Germinal center (tissue), 1 donor: ENCODE measurements at places on chromosomes 7 and 10.

DNA sequence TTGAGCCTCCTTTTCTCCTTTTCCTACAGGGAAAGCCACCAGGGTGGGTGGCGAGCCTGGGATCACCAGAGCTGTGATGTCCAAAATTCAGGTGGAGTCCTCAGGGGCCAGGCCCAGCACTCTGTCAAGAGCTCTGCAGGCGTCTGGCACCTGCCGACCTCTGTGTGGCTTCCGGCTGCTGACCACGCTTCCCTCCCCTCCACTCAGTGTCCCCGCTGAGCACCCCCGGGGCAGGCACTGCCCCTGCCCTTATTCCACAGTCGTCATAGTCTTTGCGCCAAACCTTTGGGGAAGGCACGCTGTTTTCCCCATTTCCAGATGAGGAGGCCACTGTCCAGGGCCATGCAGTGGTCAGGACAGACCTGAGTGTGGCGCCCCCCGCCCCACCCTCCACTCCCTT is 7.5 kb downstream of the MTG1 start:
- DNase-seq = no peak

DNA sequence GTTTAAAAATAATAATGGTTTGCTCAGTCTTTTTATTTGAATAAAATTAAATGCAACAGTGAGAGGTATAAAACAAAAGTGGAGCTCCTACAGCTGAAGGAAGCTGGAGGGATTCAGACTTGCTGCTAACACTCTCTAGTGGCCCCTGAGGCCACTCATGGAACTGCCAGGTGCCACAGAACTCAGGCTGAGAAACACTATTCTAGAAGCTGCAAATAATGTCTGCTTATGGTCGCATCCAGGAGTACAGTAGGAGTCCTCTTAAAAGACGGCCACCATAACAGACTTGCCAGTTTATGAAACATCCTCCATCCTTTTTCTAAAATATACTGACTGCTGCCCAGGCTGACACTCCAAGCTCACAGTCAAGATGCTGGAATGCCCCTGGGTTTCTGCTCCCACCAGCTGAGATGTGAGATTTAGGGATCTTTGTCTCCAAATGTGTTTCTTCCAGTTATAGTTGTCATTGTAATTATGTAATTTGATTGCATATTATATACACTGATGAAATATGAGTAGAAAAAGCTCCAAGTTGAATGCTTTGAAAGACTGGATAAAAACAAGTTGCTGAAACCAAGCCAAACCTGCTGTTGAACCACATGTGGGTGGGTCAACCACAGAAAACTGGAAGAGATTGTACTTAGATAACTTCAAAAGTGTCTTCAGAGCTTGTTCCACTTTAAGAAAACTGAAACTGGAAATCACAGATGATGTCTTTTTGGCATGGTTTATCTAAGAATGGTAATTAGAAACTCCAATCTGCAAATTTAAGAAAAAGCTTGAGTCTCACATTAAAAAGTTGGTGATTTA is 213.7 kb upstream of the AOAH start:
- peak; percentile 6 for DNase-seq

DNA sequence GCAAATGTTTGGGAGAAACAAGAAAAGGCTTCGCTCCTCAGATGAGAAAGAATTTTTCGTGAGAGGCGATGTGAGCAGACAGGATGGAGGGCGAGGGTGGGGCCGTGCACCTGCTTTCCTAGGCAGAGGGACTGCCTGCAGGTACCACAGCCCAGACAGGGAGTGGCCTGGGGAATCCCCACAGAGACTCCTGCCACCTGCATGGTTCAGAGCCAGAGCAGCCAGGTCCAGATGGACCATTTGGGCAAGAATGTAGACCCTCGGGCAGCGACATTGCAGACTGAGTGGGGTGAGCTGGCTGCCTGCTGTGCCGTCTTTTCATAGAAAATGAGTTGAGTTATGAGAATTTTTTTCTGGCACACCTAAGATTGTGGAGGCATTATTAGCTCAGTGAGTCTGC is 216.8 kb downstream of the SNX10 start:
- no peak for DNase-seq

DNA sequence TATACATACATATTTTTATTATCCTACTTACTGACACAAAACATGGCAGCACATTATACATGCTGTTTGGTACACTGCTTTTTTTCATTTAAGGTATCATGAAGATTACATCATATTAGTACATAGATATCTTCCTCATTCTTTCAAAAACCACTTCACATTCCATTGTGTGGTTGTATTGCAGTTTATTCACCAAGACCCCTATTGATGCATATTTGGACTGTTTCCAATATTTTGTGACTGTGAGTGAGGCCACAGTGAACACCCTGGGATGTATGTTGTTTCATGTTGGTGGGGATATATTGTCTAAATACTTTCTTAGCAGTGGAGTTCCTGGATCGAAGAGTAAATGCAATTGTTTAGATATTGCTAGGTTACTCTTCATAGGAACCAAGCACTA is 39.0 kb downstream of the TFAM start:
- no peak for DNase-seq

GRCh38 chr7:50513166-50513871 is 51.9 kb downstream of the DDC start:
- no peak for DNase-seq

DNA sequence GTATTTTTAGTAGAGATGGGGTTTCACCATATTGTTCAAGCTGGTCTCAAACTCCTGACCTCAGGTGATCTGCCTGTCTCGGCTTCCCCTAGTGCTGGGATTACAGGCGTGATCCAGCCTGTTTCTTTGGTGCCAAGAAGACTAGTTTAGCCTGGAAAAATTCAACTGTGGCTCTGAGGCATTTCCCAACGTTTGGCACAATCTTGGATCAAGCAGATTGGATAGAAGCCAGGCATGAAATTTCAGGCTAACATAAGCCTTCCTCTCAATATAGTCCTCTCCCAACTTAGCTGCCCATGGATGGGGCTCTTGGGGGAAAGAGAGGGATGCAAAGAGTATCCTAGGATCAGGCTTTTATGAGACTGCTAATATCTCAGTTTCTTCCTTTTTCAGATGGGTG is 53.8 kb downstream of the APBB1IP start:
- no peak for DNase-seq

- DNase-seq = no peak
These were observed 151.8 kb upstream of the RHEB start for GRCh38 chr7:151671514-151671913.

GRCh38 chr7:155021699-155022145 is 18.8 kb upstream of the PAXIP1 start:
- DNase-seq = no peak

GRCh38 chr10:71835671-71836595 is 15.1 kb downstream of the PSAP start:
- DNase-seq = peak; percentile 94

DNA sequence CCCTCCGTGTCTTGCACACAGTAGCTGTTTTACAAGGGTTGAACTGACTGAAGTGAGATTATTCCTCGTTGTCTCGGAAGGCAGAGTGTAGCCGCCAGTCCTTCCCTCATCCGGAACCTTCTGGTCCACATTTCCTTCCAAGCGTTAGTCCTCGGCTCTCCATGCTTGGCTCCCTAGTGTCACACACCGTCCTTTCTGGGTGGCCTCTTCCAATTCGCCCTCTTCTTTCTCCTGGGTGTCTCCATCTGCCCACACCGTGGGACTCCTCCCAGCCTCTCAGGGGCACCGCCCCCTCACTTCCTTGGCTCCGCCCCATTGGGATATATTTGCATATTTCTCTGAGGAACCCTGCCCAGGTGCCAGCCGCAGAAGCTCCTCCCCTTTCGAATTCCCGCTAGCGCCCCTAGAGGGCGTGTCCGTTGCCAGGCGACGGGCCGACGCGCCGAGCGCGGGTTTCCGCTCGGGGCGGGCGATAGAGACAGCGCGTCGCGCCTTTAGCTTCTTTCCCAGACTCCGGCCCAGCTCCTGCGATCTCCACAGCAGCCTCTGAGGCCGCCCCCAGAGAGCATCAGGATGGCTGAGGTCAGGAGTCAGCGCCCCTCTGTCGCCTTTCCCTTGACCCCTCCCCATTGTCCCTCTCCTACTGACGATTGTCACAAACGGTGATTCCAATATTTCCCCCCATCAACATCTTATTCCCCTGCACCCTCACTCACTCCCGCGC is at the start of gene CFAP58:
Gene CFAP58, plus strand, starts transcription at position 509 of the 724 bp plus-strand sequence. Its CDS starts 65 bp downstream, at position 574.
- peak; percentile 86 for DNase-seq

- DNase-seq = no peak
These were observed 9.9 kb upstream of the OR2A5 start for GRCh38 chr7:144038887-144039286.

GRCh38 chr7:92657391-92657790 is 67.2 kb upstream of the FAM133B start:
- DNase-seq = no peak

DNA sequence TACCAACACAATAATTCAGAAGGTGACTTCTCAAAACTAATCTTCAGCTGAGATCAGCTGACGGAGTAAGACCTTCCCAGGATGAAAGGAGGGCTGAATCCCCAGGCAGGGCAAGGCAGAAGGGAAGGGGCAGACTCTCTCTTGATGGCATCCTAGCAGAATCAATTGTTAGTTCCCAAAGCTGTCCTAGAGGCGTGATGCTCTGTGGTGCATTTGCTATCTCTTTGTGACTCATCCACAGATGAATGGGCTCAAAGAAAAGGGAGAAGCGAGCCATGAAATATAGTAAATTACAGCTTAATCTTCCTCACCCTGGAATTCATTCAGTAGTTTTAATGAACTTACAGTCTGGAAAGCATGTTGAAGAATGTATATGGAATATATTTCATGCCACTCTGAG is 37.2 kb downstream of the PDE1C start:
- DNase-seq = no peak

DNA sequence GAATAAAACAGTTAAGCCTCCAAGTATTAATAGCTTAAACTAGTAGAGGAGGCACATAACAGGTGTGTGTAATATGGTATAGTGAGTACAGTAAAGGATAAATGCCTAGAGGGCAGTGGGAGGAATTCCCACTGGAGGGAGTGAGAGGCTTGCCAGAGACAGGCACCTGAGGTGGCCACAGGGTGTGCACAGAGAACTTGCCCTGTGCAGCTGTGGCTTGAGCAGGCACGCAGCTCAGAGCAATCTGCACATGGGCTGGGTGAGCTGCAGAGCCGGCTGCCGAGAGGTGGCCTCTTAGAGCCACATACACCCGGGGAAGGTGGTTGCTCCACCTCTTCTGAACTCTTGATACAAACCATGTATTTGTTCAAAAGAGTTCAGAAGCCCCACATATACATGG is 237.1 kb downstream of the COBL start:
- no peak for DNase-seq

- DNase-seq = no peak
These were observed 31.2 kb downstream of the LRRC4 start for GRCh38 chr7:128000048-128000447.

DNA sequence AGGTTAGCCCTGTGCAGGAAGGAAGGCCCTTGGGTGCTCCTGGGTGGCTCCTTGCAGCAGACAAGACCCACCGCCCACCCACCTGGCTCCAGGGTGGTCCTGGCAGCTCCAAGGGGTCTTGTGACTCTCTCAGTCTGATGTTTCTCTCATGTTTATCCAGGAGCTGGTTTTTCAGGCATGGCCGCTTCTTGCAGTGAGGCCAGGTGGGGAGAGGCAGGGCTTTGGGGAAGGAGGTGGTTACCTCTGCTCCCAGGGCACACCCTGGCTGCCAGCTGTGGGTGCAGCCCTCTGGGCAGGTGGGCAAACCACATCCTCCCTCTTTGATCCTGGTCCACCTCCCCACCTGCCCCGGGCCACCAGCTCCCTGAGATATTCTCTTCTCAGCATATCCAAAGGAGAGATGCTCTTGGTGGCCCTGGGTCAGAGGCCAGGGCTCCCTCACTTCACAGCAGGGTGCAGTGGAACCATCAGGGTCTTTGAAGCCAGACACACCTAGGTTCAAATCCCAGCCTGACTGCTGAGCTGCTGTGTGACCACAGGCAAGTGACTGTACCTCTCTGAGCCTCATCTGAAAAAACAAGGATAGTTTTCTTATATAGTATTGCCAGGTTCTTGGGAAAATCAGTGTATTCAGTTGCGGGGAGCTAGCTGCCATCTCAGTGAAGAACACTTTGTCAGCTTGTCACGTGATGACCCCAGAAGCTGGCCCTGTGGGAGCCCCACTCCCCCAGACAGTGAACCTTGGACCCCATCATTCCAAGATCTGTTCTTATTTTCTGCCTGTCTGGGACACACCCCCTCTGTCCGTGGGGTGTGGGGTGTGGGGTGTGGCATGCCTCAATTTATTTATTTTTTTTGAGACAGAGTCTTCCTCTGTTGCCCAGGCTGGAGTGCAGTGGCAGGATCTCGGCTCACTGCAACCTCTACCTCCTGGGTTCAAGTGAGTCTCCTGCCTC is 11.5 kb downstream of the GTF2IRD1 start:
- no peak for DNase-seq

- peak; percentile 73 for DNase-seq
These were observed 8.5 kb upstream of the C10orf105 start for GRCh38 chr10:71727738-71728737.

DNA sequence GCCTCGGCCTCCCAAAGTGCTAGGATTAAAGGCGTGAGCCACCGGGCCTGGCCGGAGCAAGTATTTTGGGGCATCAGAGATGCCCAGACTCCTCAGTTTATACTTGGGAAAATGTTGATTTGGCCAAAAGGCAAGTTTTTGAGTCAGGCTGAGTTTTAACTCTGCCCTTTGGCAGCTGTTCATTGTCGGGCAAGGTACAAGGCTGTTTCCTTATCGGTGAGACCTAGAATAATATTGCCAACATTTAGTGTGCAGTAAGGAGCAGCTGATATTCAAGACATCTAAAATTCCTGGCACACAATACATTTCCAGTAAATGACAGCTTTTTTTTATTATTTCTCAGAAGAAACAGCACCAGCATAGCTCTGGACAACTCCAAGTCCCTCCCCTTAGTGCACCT is 147.6 kb upstream of the C7orf33 start:
- DNase-seq = no peak

- DNase-seq = no peak
These were observed 95.0 kb upstream of the POM121L12 start for GRCh38 chr7:52940481-52940880.

GRCh38 chr7:79673969-79674368 is 220.5 kb upstream of the MAGI2 start:
- no peak for DNase-seq

GRCh38 chr7:101094791-101095375 is 9.6 kb downstream of the TRIM56 start:
- DNase-seq = no peak
